ENCODE measurements at places on chromosomes 5 and 9.

GRCh38 chr5:10232386-10232785, 17.3 kb downstream of the ATPSCKMT start:
- no peak for DNase-seq

- no peak for DNase-seq
Measured at GRCh38 chr5:142874540-142874939, 104.4 kb downstream of the ARHGAP26 start.

DNA sequence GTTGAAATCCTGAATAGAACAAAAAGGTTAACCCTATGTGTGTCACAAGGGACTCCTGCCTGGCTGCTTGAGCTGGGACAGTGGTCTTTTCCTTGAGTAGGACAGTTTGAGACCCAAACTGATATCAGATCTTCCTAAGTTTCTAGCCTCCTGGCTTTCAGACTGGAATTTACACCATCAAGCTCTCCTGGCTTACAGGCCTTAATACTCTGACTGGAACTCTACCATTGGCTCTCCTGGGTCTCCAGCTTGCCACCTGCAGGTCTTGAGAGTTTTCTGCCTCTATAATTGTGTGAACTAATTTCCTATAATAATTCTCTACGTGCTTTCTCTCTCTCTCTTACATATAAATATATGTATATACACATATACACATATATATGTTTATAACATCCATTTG, 112.5 kb downstream of the PRR16 start:
- no peak for DNase-seq

DNA sequence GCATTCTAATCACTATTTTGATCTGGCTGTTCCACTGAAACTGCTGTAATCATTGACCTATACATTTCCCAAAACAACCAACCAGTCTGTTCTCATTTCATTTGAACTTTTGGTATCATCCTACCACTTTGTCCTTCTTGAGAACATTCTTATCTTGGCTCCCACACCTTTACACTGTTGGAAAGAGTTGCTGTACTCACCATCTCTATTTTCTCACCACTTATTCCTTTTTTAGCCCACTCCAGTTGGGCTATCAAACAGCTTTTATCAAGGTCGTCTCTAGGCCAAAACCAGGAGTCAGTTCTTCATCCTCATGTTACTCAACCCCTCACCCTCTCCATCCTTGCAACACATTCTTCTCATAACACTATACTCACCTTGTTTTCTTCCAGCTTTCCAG, 170.1 kb downstream of the KDM4C start:
- DNase-seq: no peak

DNA sequence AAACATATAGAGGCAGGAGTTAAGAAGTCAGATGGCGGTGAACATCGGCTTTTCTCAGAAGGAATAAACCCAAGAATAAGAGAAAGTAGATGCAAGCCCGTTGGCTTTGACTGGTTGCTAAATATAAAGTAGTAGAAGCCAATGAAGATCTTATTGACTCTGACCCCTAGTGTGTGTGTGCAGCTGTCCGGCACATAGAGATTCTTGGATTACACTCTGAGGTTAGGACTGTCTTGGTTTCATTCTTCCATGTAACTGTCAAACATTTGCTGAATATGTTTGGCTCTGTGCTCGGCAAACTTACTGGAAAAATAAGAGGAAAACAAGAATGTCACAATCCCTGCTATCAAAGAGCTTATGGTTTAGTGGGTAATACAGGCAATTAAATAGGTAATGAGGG, 54.9 kb downstream of the ASTN2 start:
- no peak for DNase-seq

DNA sequence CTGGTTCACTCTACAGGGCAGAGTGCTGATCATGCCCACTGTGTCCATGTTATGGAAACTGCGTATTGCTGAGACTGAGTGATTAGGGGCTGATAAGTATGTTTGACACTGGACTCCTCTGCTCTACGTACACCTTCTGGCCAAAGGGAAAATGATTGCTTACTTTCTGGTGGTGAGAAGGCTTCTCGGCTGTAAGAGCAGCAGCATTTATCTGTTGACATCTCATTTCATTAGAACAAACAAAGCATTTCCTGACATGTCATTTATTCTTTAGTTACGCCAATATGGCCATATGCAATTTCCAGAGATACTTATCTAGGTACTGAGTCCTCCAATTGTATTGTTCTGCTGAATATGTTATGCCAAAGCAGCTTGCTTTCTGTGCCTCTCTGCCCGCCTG, 5.6 kb downstream of the FAXDC2 start:
- no peak for DNase-seq

GRCh38 chr9:122402403-122402871, 31.6 kb downstream of the PTGS1 start:
- DNase-seq: no peak

- DNase-seq: no peak
Measured at GRCh38 chr9:130894546-130894945, 2.1 kb downstream of the QRFP start.

- DNase-seq: peak; percentile 54
Measured at GRCh38 chr9:20621471-20622329, 599 bp downstream of the MLLT3 start.

DNA sequence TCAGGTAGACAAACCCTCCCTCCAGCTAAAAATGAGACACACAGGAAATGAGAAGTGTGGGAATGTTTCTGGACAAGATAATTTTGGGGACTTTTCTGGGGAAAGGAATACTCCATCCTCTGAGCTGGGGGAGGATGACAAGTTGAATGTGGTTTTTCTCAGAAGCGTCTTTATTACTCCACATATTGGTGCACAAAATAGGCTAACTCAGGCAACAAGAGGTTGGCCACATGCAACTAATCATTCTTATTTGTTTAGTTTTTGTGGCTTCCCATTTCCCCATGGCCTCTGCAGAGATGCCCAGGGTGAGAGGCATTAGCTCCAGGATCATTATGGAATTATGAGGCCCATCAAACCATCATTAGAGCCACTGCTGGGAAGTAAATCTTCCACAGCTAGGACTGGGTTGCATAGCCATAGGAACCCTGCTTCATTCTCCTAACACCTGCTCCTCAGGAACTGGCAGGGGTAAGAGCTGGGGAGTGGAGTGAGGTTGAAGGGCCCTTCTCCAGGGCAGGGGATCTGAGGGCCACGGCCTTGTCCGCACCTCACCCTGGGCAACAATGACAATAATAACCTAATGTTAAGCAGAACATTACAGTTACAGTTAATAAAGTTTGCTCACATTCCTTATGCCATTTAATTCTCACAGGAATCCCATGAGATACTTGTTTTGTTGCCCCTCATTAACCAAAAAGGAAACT, 9.3 kb upstream of the SIL1 start:
- DNase-seq: no peak

DNA sequence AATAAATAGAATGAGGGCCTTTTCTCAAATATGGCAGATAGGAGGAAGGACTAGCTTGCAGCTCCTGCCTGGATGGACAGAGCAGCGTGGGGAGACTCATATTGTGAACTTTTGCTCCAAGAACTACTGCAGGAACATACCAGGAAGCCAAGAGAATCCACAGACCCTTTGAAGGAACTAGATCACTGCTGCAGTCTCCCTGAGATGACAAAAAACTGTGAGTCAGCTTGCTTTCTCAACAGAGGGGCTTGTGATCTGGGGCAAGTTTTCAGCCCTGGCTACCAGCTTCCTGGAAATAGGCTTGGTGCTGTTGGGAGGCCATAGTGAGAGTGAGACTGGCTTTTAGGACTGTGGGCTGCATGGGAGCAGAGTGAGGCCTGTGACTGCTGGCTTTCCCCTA, 170.6 kb upstream of the TRIM32 start:
- no peak for DNase-seq

- DNase-seq: no peak
Measured at GRCh38 chr9:35689542-35690293, at the start of gene TPM2. TPM2 (minus strand) TSS chr9:35689925; CDS start chr9:35689817, 108 bp downstream.

DNA sequence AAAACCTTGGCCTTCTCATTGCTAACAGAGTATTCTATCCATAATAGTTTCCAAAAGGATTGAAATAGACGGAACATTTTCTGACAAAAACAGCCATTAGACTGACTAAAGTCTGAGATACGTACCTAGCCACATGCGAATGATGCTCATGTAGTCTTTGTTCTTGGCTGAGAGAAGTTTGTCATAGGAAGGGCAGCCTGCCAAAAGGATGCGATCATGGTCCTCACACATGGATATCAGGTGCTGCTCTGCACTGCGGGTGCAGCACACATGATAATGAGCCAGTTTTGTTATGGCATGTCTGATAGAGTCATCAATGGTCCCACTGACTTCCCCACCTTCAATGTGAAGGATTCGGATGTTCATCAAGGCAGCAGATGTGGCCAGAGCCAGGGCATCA, 12.3 kb downstream of the GNE start:
- DNase-seq: no peak

GRCh38 chr5:92907938-92908606, 672.9 kb downstream of the NR2F1-AS1 start:
- no peak for DNase-seq

- DNase-seq: no peak
Measured at GRCh38 chr5:168174376-168174775, 117.1 kb upstream of the WWC1 start.

DNA sequence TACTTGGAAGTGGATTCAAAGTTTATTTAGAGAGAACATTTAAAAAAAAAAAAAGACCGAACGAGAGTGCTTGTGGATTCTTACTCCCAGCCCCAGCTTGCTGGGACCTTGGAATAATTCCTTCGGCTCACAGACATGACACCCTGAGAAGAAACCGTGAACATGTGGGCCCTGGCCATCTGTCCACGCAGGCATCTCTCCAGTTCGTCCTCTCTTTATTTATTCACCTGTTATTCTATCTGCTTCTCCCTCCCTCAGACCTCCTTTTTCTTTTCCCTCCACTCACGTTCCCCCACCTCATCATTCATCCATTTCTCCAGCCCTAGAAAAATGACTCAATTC, 93.7 kb upstream of the PHYKPL start:
- DNase-seq: no peak

GRCh38 chr5:54535149-54535844, 17.7 kb downstream of the SNX18 start:
- no peak for DNase-seq

- DNase-seq: no peak
Measured at GRCh38 chr9:91625331-91625730, 201.7 kb upstream of the NFIL3 start.

DNA sequence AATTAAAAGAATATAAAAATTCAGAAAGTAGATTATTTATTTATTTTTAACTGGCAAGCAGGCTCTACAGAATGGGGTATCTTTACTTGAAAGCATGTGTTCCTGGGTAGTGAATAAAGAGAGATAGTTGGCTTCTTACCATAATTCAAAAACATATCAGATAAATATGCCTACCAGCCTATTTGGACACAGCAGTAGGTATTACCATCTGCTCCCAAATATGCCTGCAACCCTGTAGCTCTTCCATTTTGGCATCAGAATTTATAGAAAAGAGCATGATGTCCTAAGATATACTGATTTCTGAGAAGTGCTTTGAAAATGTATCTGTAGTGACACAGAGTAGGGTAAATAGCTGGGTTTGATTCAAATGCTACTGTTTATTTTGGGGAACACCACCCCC, 1300.5 kb upstream of the DMAC1 start:
- no peak for DNase-seq

DNA sequence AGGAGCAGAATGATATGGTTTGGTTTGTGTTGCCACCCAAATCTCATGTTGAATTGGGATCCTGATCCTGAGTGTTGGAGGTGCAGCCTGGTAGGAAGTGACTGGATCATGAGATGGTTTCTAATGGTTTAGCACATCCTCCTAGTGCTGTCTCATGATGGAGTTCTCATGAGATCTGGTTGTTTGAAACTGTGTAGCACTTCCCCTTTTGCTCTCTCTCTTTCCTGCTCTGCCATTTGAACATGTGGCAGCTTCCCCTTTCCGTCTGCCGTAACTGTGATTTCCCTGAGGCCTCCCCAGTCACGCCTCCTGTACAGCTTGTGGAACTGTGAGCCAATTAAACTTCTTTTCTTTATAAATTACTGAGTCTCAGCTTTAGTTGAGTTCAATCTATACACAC, 756.8 kb upstream of the CDH6 start:
- DNase-seq: no peak

GRCh38 chr5:14415698-14416074, 165.9 kb upstream of the OTULINL start:
- no peak for DNase-seq

- no peak for DNase-seq
Measured at GRCh38 chr5:132190161-132190817, 37.4 kb downstream of the P4HA2 start.

DNA sequence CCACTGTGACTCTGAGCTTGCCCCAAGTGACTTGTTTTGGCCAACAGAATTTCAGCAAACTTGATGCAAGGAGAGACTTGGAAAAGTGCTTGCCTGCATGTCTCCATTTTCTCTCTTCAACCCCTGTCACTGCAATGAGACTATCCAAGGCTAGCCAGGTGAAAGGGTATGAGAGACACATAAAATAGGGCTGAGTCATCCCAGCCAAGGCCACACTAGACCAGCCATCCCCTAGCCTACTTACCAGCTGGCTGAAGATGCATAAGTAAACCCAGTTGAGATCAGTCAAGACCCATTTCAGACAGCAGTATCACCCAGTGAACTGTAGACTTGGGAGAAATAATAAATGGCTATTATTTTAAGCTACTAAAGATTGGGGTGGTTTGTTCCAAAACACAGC, 52.9 kb upstream of the VLDLR start:
- DNase-seq: no peak

- no peak for DNase-seq
Measured at GRCh38 chr5:96024683-96025475, 63.2 kb upstream of the ELL2 start.

- DNase-seq: no peak
Measured at GRCh38 chr5:8865686-8866374, 680.0 kb downstream of the SEMA5A start.

GRCh38 chr9:90795084-90795483, 6.5 kb upstream of the SYK start:
- no peak for DNase-seq

GRCh38 chr5:58327289-58327688, 132.6 kb downstream of the PLK2 start:
- DNase-seq: no peak

DNA sequence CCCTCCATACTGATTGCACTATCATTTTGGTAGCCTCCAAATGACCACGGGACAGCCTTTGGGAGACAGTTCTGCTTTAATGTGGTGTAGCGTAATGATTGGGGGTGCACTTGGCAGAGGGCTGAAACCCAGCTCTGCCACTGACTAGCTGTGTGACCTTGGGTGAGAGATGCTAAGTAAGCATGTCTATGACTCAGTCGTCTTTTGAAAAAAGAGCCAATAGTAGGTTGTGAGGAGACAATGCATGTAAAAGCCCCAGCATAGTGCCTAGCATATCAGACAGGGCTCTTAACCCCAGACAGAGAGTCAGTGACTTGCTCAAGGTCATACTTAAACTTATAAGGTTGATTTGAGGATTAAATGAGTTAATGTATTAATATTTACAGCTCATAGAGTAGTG, 18.0 kb upstream of the CXCL14 start:
- no peak for DNase-seq

Measured in activated CD4-positive, alpha-beta T cell treated with anti-CD3 and anti-CD28 coated beads, Interleukin-2, amount 50 U/mL, for 24 hours (primary cell).